Uterus (tissue), 4 donors: ENCODE measurements at places on chromosomes 11 and 22. TPM values are rescaled to one million over a fixed set of nuclear protein-coding genes. Genes with fewer than 3 reads are reported as not detected.
A peak's percentile ranks its signal among the peaks of the same experiment; 100 is the strongest.

DNA sequence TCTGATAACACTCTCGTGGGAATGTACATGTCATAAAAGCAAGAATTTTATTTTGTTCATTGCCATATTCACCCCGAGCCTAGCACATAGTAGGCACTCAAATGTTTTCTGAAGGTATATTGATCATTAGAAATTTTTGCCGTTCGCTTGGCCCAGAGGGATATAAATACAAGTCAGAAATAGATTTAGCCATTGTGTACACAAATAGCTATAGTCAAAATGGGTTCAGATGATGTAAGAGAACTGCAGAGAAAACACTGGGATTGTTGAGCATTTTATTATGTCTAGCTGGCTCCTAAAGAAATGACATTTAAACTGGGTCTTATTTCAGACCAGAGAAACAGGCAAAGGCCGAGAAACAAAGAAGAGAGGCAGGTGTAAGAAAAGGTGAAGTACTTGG is 49.3 kb downstream of the MCAM start:
- no peak for DNase-seq

- DNase-seq = no peak
These were observed 125.1 kb upstream of the ZBED5 start for GRCh38 chr11:10982704-10983510.

GRCh38 chr11:126370016-126370415 is 14.5 kb downstream of the ST3GAL4 start:
- DNase-seq = no peak

GRCh38 chr11:692824-693414 is 2.1 kb downstream of the DEAF1 start:
- no peak for DNase-seq

- no peak for DNase-seq
These were observed 18.1 kb upstream of the KLHL35 start for GRCh38 chr11:75450826-75451821.

DNA sequence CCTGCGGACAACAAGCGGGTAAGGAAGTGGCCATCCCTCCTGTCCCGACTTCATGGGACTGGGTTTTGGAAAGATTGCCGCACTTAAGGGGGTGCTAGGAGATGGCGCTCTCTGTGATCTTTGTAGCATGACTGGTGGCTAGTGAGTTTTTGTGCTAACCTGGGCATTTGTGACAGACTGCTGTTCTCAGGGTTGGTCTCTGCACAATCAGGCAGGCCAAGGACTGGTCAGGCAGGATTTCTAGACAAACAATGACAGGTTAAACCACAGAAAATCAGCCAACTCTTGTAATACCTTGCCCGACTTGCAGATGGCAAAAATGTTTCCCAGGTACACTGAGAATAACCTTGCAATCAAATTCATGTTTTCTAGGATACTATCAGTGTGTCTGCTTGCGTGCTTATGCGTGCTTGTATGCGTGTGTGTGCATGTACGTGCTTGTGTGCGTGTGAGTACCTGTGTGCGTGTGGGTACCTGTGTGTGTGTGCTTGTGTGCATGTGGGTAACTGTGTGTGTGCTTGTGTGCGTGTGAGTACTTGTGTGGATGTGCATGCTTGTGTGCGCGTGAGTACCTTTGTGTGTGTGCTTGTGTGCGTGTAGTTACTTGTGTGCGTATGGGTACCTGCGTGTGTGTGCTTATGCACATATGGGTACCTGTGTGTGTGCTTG is 25.6 kb upstream of the SORL1-AS1 start:
- no peak for DNase-seq

- peak; percentile 24 for DNase-seq
These were observed 75.4 kb upstream of the PPARA start for GRCh38 chr22:46074771-46075551.

DNA sequence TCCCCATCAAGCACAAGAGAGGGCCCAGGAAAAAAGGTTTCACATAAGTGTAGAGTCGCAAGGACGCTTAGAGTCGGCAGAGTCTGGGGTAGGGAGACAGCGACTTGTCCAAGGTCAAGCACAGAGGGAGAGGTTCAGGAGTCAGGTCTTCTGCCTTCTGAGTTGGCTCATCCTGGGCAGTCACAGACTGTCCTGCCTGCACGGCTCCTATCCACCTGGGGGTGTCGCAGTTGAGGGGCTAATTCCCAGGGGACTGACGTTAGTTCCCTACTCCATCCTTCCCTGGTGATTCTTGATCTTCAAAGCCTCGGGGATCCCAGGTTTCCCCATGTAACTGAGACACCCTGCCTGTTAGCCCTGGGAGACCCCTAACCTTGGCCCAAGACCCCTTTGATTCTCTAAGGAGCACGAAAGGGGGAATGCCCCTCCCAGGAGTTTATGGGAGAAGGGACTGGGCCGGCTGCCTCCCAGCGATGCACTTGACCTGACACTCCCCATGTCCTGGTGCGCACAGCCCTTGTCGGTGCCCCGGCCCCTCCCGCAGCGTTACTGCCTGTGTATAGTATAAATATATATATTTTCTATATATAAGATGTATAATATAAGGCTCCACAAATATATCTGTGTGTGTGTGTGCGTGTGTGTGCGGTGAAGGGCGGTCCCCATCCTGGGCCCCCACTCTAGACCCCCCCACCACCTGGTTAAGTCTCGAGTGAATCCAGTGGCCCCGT is 14.7 kb upstream of the TAB1 start:
- no peak for DNase-seq

DNA sequence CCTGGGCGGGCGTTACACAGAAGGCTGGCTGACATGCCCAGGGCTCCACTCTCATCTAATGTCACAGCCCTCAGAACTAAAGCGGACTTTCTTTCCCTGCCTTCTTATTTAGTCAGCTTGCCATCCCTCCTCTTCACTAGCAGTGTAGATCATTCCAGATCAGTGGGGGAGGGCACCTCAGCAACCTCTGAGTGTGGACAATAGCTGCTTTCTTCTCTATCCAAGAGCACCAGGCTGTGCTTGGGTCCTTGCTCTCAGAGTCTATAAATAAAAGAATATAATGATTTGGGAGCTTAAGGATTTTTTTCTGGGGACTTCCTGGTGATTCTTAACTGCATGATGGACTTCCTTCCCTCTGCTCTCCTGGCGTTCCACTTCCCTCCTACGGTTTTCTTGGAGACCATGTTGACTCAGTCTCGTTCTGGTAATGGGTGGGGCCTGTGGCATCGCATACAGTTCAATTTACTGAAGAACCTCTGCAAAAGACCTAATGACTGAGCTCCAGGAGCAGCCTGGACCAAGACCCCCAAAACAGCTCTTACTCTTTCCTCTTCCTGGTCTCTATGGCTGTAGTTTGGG is 2.9 kb upstream of the HMBS start:
- DNase-seq = no peak

DNA sequence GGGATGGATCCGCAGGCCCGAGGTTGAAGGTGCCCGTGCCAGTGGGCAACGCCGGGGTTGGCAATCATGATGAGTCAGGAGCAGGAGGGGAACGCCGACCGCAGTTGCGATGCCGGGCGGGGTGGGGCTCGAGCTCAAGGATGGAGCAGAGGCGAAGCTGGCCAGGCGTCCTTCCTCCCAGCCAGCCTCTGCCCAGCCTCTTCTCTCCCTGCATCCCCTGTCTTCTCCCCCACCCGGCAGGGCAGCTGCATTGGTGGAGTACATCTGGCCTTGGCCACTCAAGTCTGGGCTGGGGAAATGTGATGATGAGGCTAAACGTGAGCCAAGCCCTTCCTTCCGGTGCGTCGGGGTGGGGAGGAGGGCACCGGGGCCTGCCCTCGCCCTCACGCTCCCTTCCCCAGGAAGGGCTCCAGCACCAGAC is 3.9 kb downstream of the IFITM10 start:
- DNase-seq = no peak

DNA sequence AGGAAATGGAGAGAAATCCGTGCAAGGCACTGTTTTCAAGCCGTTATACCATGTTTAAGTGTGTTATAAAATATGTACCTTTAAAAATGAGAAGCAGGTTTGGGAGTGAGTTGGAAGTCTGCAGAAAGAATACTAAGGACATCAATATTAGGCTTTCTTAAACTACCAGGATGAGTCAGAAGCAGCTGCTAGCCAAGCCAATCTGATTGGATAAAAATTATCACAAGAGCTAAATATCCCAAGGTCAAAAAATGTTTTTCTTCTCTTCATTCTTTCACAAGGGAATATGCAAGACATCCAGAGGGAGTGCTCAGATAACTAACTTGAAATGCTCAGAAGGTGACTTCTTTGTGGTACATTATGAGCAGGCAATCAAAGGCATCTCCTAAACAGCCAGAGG is 19.3 kb upstream of the CKAP5 start:
- DNase-seq = no peak

DNA sequence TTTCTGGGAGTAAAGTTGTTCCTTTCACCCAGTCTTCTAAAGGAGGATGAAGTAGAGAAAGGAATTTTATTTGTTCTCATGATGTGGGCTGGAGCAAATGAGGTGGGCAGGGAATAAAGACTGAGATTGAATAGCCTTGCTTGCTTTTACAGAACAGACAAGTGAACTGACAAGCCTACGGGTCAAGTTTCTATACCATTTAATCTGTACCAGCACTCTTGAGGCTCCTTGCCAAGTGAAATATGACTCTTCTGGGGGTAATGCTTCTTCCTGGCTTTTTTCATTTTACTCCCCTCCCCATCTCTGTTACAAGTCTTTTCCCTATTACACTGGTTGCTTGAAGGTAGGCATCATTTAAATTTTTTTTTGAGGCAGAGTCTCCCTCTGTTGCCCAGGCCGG is 54.8 kb downstream of the CSTPP1 start:
- DNase-seq = no peak

DNA sequence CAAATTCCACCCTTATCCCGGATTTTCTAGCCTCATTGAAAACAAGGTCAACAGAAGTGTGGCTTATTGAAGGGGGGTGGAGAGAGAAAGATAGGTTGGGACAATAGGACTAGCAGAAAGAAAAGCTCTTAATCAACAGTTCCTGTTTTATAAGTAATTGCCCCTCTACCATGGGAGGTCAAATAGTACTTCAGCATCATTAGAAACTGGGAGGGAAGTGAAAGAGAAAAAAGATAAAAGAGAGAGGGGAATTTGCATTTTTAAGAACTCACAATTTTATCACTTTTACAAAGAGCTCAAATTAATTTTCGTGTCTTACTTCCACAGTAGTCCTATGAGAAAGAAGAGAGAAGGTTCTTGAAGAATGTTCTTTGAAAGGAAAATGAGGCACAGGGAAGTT is 89.2 kb downstream of the AMOTL1 start:
- DNase-seq = no peak

DNA sequence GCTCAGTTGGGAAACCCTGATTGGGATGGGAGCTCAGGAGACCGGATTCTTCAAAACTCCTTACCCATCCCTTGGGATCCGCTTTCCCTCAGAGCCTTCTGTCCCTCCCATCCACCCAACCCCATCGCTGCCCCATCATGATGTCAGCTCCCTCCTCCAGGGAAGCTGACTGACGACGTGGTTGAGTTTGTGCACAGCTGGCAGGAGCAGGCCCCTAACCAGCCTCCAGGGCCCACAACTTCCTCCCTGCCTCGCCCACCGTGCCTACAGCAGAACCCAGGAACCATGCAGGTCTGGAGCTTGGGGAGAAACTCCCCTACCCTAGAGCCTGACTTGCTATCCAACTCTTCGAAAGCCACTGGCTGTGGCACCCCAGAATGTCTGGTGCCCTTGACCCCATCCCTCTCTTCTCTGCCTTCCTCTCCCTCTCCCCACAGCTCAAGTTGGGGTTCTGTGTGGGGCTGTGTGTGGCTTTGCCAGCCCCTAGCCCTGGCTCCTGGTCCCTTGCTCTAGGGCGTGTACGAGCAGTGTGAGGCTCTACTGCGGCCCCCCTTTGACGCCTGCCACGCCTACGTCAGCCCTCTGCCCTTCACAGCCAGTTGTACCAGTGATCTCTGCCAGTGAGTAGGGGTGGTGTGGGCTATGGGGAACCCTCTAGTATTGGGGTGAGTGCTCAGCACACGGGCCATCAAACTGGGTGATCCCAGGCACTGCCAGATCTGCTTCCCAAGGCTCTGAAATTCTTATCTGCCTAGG is 11.1 kb downstream of the OTOG start:
- no peak for DNase-seq

DNA sequence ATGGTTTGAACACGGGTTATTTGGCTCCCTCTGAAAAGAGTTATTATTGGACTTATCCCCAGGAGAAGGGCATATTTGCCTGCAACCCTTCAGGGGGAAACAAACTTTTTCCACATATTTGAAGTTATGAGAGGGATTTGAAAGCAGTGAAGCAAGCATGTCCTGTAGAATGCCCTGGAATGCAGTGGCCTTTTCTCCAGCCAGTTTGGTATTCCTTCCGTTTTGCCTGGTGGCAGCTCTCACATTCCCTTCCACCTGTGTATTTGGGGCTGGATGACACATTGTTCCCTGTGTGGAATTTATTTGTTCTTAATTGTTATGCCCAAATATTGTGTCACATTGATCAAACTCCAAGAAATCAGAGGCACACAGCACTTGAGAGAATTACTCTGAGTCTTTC is 59.0 kb downstream of the OSBP2 start:
- no peak for DNase-seq

DNA sequence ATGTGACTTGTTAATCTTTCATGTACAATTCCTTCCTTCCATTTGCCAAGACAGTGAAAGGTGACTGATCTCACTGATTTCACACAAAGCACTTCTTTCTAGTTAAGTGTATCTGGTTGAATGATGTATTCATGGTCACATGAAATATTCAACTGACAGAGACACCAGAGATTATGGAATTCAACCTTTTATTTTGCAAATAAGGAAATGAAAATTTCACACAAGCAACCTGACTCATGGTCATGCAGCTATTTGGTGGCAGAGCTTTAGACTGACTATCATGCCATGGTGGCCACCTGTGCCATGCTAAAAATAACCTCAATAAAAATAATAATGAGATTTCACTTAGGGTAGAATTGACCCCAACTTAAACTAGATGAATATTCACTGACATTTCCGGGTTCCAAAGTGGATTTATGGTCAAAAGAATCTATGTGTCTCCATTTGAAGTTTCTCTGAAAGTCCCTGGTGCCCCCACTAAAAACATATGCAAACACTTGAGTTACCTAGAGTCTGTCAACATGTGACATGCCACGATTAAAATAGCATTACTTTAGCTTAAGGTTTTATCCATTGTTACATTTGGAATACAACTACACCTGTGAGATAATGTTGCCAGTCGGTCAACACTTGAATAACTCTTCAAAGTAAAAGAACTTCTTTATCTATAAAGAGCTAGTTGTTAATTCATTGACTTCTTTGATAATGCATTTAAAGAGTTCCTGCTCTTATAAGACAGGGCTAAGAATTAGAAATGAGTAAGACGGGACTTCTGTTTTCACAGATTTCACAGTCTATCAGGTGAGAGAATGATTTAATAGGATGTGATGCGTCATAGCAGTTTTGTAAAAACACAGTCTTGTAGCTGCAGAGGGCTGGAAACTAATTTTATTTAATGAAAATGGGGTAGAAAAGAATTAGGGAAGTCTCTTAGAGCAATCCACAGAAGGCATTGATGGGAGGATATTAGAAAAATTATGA is 94.6 kb upstream of the OR9G4 start:
- DNase-seq = no peak

H19 gene
- total RNA-seq = 260 TPM

STK33 gene
- total RNA-seq = 30.0 TPM

RAB38 gene
- total RNA-seq = 1.3 TPM

USP47 gene
- 247 TPM for total RNA-seq

OR8K5 gene
- not detected for total RNA-seq

GRK3 gene
- 12.3 TPM for total RNA-seq

MS4A4A gene
- total RNA-seq = 17.6 TPM

C22orf42 gene
- not detected for total RNA-seq
